ENCODE measurements at places on chromosomes 1 and 21.
A peak's percentile ranks its signal among the peaks of the same experiment; 100 is the strongest.

DNA sequence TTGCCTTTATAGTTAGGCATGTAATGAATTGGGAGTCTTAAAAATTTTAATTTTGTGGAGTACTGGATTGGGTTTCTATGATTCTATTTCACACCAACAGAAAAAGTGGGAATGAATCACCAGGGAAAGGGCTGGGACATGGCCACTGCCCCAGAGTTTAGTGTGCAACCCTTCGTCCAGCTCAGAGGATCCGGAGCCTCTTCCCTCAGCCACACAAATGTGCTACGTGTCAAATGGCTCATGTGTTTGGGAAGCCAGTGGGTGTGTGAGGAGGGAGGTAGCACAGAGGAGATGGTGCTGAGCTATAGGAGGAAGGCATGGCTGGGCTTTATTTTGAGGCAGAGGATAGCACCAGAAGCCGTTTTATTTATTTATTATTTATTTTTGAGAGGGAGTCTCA lies 247.3 kb downstream of the SIPA1L2 start:
- no peak for DNase-seq

DNA sequence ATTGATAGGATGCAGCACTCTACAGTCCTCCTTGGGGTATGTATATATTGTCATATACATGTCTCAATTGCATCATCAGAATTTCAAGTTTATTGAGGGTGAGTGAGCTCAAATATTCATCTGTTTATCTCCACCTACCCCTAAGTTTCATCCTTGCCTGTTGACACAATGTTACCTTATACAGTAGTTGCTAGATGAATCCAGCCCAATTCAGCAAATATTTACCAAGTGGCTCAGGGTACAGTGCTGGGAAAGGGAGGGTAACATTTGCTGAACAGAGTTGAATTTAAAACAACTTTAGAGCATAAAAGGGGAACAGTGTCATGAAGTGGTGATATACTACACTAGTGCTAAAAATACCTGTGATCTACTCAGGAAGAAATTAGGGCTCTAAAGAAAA lies 14.4 kb downstream of the ELAVL4 start:
- no peak for DNase-seq

- no peak for DNase-seq
Measured at GRCh38 chr1:179144626-179145025, 62.8 kb downstream of the TOR3A start.

DNA sequence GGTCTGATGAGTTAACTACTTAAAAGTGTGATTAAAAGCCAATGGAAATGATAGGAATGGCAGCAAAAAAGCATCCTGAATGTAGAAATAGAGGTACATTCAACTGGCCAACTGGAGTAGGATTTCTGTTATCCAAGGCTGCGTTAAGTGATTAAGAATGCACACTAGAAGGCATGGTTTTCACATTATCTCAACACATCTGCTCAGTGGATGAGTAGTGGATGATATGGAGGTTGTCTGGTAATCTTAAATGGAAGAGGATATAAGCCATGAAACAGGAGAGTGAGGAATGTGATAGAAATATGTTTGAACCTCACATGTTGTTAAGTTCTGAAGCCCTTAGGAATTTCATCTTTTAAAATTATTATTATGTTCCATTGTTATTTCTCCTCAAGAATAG lies 839.9 kb downstream of the USP25 start:
- DNase-seq: no peak

DNA sequence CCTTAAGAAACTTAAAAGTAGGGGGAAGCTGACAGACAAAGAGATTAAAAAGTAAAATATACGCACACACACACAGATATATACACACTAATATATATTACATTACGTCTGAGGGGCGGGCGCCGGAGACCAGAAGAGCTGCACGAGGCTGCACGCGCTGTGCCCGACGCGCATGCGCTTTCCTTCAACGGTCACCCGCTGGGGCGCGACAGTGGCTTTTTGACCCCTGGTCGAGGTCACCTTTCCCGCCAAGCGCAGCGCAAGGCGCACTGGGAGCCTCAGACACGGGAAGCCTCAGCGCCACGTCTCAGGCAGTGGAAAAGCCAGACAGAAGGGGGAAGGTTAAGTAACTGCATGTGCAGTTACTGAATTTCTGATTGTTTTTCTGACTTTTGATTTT lies at the start of gene HORMAD1:
TSS of gene HORMAD1 (minus strand) at position 193 of the 400 bp plus-strand sequence. CDS start 1,390 bp downstream, outside the sequence.
- no peak for DNase-seq

DNA sequence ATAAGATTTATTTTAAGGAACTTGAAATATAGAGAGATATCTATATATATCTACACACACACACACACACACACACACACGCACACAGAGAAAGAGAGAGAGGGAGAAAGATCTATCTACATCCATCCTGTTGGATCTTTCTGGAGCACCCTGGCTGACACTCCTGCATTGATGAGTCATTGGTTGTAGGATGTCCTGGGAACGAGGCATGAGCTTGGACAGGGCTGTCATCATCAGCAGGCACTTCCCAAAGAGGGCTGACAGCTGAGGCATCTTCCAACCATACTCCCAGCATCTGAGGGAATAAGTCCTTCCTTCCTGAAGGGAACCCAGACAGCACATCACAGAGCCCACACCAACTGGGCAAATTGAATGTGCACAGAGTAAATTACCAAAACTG lies 99.1 kb upstream of the ERG start:
- DNase-seq: no peak

- peak; percentile 89 for DNase-seq
Measured at GRCh38 chr1:2189459-2190425, 4.8 kb downstream of the FAAP20 start.

DNA sequence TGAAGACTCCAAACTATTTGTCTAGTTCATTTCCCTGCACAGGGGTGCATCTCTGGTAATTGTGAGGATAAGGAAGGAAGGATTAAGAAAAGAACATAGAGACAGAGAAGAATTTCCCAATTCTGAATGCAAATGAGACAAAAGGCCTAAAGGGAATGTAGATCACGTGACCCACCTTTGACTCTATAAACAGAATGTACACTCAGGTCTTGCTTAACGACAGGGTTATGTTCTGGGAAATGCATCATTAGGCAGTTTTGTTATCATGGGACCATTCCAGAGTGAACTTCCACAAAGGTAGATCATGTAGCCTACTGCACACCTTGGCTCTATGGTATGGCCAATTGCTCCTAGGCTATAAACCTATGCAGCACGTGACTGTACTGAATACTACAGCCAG lies 252.3 kb upstream of the ZP4 start:
- DNase-seq: no peak

DNA sequence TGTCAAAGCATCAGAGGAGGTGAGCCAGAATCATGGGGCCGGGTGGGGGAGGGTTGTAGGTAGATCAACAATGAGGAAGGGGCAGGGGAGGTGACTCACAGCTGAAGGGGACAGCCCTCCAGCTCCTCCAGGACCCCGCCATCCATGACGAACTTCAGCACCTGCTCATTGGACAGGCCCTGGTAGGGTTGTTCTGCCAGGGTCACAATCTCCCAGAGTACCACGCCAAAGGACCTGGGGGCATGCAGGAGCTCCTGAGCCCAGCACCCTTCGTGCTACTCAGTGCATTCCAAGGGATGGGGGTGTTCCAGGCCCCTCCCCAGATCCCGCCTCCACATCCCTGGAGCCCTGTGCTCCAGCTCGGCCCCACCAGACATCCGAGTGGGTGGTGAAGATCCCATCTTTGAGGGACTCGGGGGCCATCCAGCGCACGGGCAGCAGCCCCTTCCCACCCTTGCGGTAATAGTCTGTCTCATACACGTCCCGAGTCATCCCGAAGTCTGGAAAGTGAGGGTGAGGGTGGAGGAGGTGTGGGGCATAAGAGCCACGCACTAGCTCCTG lies 17.5 kb downstream of the INSRR start:
- DNase-seq: no peak

DNA sequence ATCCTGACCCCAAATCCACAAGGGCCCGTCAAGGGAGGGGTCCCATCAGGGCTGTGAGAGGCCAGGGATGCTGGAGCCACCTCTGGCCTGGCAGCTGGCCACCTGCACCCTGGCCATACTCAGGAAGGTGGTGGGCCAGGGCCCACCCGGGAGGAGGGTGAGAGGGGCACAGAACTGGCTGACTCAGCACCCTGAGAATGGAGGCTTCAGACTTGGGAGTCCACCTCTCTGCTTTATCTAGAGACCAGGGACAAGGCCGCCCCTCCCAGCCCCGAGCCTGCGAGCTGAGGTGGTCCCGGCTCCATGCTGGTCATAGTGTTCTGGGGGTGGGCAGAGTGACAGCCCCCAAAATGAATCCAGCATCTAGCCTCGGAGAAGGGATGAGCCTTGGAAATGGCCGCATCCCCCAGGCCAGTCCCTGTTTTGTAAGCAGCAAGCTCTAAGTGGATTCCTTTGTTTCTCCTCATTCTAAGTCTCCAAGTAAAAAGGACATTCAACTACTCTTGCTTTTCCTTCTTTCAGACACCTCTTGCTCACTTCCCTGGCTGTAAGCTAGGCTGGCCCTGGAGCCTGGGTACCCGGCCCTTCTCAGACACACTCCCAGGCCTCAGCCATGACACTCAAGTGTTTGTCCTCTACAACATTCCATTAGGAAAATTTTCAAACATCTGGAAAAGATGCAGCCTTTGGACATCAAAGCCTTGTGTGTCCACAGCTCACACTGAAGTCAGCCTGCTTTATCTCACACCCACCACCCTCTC lies 12.3 kb downstream of the WNT3A start:
- no peak for DNase-seq

GRCh38 chr1:33111965-33112364 lies 31.0 kb downstream of the AZIN2 start:
- no peak for DNase-seq

DNA sequence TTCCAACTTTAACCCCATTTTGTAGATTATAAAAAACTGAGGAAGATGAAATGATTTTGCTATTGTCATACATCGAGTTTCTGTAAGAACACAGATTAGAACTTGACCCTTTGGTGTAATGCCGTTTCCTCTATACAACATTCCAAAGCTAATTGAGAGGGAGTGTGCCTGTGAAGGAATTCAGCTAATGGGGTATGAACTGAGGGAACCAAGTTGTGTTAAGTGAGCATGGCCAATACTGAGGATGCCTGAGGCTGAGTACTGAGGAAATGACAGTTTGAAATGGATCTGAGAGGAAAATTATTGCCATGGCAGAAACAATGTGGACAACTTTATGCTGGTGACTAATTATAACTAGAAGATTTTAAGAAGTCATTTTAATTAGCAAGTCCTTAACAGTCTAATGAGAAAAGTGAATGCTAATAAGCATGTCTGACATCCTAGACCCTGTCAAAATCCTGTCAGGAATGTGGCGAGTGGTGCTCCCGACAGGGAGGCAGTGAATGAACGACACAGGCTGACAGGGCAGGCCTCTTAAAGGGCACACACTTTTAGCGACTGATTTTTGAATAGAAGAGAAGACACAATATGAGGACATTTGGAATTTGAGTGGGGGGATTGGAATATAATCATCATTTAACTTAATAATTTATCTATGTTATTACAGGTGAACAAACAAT lies 262.5 kb downstream of the HLX start:
- no peak for DNase-seq

GRCh38 chr1:95948023-95948422 lies 714.0 kb downstream of the RWDD3 start:
- no peak for DNase-seq

DNA sequence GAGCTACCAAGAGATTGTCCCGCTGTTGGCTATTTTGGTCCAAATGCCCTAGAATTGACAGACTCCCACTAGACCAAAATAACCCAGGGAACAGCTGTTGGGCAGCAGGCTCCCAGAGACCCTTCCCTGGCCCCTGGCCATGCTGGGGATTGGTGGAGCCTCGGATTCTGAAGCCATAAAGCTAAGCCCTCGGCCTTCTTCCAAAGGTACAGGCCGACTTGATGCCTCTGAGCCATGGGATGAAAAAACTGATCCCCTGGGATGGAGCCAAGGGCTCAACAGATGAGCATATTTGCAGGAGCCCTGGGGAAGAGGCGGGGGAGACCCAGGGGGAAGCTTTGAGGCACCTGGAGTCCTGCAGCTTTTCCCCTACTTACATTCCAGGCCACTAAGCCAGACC lies 1.0 kb upstream of the LRRC38 start:
- no peak for DNase-seq

- no peak for DNase-seq
Measured at GRCh38 chr1:162189345-162189744, 119.9 kb downstream of the NOS1AP start.

GRCh38 chr1:234313171-234313570 lies 60.1 kb upstream of the COA6 start:
- DNase-seq: peak; percentile 13

- no peak for DNase-seq
Measured at GRCh38 chr21:16086121-16086520, 356.3 kb downstream of the USP25 start.

GRCh38 chr21:43771698-43772424 lies 4.2 kb downstream of the CSTB start:
- no peak for DNase-seq

- DNase-seq: no peak
Measured at GRCh38 chr1:36286802-36287201, 19.4 kb upstream of the SH3D21 start.

DNA sequence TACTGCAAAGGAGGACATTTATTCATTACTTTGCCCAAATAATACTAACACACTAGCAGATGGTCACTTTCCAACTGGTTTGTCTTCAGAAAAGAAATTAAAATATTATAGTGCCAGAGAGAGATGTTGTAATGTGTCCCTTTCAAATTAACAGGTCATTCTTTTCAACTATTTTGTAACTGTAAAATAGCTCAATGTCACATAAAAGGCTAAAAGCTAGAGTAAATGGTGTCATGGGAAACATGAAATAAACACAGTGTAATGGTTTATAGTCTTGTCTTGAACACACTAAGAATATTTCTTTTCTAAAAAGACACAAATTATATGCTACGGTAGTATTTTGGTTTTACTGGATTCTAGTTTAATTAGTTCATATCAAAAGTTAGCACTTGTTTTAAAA lies 77.8 kb downstream of the ADGRL2 start:
- DNase-seq: no peak

DNA sequence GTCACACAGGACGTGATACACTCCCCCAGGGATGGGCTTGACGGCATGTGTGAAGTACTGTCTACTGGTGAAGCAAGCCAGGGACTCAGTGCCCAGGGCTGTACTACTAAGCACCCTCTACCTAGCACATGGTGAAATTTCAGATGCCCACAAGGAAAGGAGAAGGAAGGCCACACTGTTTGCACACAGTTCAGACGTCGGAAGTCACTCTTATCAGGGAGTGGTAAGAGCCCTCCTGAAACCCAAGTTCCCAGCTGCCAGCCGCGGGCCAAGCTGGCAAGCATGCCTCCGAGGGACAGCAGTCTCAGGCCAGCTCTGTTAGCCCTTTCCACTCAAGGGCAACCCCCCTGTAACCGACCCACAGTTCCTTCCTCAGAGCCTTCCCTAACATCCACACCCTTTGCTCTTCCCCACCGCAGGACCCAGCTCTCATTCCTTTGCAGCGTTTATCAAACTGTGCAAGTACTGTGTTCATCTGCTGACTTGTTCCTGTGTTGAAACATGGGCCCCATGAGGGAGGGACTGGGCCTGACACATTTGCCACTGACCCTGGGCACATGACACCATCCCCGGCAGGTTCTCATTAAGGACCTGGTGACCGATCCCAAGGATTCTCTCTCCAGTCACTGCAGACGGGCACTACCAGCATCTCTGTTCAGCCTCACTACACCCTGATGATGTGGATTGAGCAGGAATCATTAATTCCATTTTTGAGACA lies 58.5 kb downstream of the SLC66A1 start:
- no peak for DNase-seq

GRCh38 chr1:50103615-50104081 lies 5.1 kb upstream of the ELAVL4 start:
- DNase-seq: no peak

GRCh38 chr1:147608596-147608995 lies 61.7 kb downstream of the ACP6 start:
- no peak for DNase-seq

Data from activated T-cell treated with anti-CD3 and anti-CD28 coated beads for 48 hours (primary cell).